ENCODE measurements at places on chromosomes 4 and X.

GRCh38 chrX:74061879-74062278 is 242.1 kb upstream of the ZCCHC13 start:
- DNase-seq: no peak

GRCh38 chr4:140926672-140927071 is 170.5 kb upstream of the TBC1D9 start:
- no peak for DNase-seq

- DNase-seq: no peak
Measured at GRCh38 chr4:76601791-76602190, 166.8 kb downstream of the SHROOM3 start.

- no peak for DNase-seq
Measured at GRCh38 chr4:153513596-153513995, 47.4 kb downstream of the TMEM131L start.

GRCh38 chr4:26310264-26310663 is 10.6 kb upstream of the RBPJ start:
- DNase-seq: no peak

DNA sequence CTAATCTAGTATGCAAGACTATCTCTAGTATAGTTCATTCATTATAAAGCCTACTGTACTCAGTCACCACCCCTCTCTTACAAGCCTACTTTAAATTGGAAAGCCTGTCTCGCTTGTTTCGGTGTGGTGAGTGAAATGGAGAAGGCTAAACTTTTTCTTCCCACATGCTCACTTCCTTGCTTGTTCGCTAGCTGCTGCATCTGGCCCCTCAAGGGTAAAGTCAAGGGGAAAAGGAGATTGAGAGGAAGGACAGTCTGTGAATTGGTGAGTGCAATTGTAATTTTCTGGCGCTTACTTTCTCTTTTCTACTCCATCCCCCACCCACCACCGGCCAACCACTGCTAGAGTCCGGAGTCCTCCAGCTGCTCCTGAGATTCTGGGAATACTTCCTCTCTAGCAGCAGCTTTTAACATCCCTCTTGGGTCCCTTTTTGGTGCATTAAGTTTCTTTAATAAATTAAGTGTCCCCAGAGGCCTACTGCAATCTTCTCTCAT is 12.1 kb upstream of the ARAP2 start:
- no peak for DNase-seq

DNA sequence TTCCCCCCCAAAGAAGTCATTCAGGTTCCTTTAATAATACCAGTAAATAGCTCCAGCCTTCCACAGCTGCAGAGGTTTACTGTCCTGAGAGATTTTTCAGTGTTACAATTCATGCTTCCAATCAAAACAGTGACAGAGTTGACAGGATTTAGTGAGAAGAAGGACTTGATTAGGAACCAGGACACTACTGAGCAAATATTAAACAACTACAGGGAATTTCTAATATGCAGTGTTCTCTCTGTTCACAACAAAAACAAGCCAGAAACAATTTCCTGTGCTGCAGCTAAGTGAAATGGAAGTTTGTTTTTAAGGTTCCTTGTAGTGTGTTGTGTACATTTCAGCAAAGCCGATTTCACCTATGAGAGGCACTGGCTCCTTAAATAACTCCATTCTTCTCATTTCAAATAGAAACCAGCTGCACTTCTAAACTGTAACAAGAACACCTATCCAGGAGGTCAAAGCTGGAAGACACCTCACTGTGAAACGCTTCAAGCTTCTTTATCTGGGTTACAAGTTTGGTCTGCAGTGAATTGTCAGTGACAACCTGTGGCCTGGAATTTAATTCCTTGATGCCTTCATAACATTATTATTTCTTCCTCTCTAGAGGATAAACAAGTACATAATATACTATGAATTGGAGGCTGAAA is 149.3 kb downstream of the RASL11B start:
- no peak for DNase-seq

DNA sequence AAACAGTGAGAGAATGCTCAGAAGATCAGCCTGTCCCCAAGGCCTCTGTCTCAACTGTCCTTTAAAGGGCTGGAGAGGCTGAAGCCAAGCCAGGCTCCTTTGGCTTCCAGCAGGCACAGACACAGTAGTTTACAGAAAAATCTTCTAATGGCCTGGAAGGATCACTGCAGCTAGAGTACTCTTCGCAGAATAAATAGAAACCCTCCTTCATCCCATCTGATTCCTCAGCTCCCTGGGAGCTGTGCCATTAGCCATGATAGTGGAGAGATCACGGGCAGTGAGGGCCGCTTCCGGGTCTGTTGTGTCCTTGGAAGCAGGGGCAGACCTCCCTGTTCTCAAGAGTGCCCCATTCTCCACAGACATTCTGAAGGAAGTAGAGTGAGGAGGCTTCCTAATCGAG is 63.1 kb downstream of the CCNI start:
- no peak for DNase-seq

- no peak for DNase-seq
Measured at GRCh38 chrX:9611436-9612145, 146.7 kb downstream of the TBL1X start.

GRCh38 chr4:120293341-120293740 is 226.7 kb upstream of the MAD2L1 start:
- DNase-seq: no peak

- no peak for DNase-seq
Measured at GRCh38 chr4:96677499-96677898, 837.6 kb downstream of the PDHA2 start.

- no peak for DNase-seq
Measured at GRCh38 chr4:183038436-183038835, 60.6 kb upstream of the WWC2 start.

DNA sequence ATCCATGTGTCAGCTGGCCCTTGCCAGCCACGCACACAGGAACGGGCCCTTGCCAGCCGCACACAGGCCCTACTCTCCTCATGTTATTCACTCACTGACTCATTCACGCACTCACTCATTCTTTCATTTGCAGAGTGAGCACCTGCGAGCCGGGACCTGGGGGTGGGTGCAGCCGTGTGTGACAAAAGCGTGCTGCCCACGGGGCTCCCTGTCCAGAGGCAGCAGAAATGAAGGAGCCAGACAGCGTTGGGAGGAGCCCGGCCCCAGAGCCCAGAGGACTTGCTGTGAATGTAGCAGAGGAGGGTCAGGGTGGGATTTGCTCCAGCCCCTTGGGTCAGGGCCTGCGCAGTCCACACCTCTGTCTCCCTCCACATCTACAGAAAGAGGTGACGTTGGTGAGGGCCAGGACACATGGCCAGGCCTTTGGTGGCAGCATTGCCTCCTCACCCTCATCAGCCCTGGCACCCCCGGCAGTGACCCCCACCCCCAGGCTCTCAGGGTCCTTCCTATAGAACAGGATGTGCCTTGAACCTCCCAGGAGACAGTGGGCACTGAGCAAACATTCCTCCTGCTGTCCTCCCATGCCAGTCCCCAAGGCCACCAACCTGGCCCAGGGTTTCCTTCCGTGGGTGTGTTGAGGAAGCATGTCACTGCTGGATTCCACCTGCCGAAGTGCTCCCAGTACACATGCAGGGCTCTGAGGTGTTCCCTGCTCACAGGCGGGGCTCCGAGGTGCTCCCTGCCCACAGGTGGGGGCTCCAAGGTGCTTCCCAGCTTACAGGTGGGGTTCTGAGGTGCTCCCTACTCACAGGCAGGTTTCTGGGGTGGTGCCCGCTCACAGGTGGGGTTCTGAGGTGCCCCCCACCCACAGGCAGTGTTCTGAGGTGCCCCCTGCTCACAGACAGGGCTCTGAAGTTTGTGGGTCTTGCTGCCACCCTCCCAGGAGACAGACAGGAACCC is 105.7 kb downstream of the HMX1 start:
- no peak for DNase-seq

DNA sequence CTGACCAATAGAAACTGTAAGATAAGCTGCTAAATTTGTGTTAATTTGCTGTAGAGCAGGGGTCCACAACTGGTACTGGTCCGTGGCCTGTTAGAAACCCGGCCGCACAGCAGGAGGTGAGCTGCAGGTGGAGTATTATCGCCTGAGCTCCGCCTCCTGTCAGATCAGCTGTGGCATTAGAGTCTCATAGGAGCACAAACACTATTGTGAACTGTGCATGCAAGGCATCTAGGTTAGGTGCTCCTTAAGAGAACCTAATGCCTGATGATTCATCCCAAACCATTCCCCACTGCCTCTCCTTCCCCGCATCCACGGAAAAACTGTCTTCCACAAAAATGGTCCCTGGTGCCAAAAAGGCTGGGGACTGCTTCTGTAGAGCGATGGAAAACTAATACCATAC is 19.7 kb downstream of the FBXW7 start:
- no peak for DNase-seq

GRCh38 chrX:116232833-116233232 is 62.3 kb downstream of the AGTR2 start:
- DNase-seq: no peak

DNA sequence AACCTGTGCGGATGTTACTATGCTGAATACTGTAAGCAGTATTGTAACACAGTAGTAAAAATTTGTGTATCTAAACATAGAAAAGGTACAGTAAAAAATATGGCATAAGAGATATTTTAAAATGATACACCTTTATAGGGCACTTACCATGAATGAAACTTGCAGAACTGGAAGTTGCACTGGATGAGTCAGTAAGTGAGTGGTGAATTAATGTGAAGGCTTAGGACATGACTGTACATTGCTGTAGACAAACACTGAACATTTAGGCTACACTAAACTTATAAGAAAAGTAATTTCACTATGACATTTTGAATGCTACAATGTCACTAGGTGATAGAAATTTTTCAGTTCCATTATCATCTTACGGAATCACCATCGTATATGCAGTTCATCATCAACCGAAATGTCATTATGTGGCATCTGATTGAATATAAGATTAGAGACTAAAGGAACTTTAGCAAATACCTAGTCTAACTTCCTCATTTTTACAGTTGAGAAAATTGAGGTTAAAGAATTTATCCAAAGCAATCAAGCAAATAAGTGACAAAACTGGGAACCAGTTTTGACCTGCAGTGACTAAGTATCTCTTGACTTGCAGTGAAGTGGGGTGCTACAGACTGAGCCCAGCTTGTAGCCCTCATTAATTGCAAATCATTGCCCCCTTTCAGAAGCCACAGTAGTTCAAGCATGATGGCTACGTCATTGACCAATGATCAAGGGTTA is 55.3 kb downstream of the EGF start:
- DNase-seq: no peak

GRCh38 chr4:3834663-3835521 is 68.7 kb downstream of the ADRA2C start:
- DNase-seq: no peak

GRCh38 chr4:139282065-139282720 is 2.2 kb upstream of the MGARP start:
- no peak for DNase-seq

DNA sequence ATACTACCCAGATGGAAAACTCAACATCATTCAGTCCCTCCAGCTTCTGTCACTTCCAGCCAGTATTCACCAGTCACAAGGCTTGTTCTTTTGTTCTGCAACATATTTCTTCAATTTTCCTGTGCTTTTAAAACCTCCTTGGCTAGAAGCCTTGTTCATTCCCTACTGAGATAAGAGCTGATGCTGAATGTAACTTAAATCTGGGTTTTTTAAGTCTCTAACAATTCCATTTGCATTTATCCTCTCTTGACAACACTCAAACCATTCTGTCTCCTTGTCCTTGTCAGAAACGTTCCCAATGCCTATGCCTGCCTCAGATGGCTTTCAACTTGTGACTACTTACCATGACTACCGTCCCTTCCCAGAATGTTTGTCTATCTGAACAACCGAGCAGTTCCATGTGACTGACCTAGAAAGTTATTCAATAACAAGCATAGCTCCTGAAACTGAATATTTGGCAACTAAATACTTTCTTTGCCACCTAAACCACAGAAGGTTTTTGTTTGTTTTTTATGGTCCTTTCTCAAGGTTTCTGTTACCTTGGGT is 682.9 kb upstream of the GALNTL6 start:
- DNase-seq: no peak

DNA sequence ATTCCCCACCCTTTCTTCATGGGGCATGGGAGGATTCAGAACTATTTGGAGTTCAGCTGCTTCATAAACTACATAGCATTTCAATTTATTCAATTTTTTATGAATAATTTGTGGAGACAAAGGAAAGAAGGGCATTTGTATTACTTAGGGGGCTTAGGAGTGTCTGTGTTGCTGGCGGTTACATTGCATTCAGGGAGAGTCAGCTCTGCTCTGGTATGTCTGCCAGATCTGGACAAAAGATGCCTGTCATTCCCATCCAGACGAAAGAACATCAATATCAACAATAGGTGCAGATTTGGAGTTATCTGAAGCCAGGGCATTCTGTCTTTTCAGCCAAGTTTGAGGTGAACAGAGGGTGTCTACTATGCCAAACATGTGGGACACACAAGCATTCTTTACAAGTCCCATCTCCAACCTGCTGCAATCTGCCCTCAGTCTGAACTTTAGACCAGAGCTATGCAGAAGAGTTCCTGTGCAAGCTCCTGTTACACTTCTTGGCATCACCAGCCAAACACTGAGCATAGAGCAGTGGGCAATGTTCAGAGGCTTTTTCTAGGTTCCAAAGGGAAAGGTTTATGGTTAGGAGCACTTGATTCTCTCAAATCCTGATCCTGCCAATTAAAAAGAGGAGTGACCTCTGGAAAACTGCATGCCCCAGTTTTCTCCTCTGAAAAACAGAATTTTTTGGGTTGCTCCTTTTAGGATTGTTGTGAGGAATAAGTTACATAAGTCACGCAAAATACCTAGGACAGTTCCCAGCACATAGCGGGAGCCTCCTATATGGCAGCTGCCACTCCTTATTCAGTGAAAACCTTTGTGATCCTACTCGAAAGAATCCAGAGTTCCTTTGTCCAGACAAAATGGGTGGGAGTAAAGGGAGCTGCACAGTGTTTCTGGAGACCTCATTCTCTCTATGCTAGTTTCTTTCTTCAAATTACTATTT is 719.5 kb upstream of the SLIT2 start:
- DNase-seq: no peak

- DNase-seq: no peak
Measured at GRCh38 chrX:41722816-41723618, 964 bp upstream of the GPR82 start.

DNA sequence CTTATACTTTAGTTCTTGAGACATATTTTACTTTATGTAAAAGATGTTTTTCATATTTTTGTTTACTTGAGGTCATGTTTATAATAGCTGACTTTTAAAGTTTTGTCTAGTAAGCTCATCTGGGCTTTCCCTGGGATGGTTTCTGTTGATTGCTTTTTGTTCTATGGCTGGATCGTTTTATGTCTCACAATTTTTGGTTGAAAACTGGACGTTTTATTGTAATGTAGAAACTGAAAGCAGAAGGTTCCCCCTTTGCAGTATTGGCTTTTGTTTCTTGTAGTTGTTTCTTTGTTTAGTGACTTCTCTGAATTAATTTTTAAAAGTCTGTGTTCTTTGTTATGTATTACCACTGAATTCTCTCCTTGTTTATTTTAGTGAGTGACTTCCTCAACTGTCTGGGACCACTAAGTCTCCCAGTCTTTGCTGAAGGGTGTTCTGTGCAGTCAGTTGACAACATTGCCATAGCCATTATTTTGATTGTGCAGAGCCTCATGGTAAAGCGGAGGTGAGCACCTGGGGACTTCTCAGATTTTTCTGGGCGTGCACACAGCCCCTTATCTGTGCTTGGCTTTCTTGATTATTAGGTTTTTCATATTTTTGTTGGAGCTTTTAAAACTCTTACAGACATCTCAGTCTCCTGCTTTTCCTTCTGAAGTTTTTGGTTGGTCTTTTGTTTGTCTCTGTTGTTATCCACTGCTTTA is 31.0 kb downstream of the KDM6A start:
- DNase-seq: no peak

- DNase-seq: no peak
Measured at GRCh38 chr4:25531272-25531671, 124.4 kb upstream of the SLC34A2 start.

GRCh38 chr4:164779811-164780216 is 25.9 kb downstream of the SMIM31 start:
- no peak for DNase-seq
